Panc1 (cell line): ENCODE measurements at places on chromosomes 2 and 18. TPM values are rescaled to one million over a fixed set of nuclear protein-coding genes. Genes with fewer than 3 reads are reported as not detected.

The G6PC2 gene
- not detected for total RNA-seq

DNA sequence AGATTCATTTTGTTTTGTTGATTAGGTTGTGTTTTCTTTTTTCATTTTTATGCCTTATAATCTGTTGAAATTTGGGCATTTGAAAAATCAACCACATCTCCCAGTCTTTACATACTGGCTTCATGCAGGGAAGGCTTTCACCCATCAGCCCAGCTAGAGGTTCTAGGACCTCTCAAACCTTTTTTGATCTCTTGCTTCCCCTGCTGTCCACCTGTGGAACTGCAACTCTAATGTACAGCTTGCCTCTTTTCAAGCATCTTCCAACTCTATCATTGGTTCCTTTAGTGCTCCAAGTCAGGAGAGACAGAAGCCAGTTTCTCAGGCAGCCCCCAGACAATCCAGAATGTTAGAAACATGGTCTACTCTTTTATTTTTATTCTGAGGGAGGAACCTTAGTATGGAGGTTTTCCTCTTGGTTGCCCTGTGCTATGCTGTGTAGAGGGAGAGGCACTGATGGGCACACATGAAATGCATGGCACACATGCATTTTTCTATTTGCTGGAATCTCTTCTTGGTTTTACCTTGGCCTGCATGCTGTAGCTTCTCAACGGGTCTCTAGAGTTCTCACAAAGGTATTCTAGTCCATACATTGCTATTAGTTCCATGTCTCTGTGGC is 107.2 kb upstream of the L3MBTL4 start:
- peak; percentile 68 for DNase-seq
- no peaks in the 10 kb centered on the region for H3K27me3 ChIP-seq
- no peak overlapping the region for H3K27ac ChIP-seq
- H3K36me3 ChIP-seq = no peaks in the 10 kb centered on the region
- H3K4me3 ChIP-seq = no peak overlapping the region

DNA sequence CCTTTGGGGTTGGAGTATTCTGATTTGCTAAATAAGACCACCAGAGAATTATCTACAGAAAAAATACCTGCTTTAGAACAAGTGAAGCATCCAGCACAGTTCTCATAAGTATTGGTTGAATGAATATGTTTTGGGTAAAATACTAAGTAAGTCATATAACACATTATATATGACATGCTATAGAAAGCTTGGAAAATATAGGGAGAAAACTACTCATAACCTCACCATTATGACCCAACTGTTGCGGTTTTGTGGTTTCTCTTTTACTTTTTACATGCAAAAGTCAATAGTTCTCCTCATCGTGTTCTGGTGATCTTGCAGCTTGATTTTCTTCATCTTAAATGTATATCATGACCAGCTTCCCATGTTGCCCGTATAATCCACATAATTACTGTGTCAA is 66.2 kb downstream of the DIPK1C start:
- no peak for DNase-seq
- H3K27ac ChIP-seq = no peak overlapping the region
- no peak overlapping the region for H3K4me3 ChIP-seq
- peaks cover 25% of the 10 kb centered on the region for H3K27me3 ChIP-seq

The PPM1B gene
- 36.0 TPM for total RNA-seq

The ACADL gene
- total RNA-seq = not detected

The DYSF gene
- 0.31 TPM for total RNA-seq

- H3K27me3 ChIP-seq = no peaks in the 10 kb centered on the region
- no peak overlapping the region for H3K27ac ChIP-seq
- no peaks in the 10 kb centered on the region for H3K36me3 ChIP-seq
- DNase-seq = no peak
These were observed 587.5 kb downstream of the XIRP2 start for GRCh38 chr2:167475791-167476190.

- no peak overlapping the region for H3K4me3 ChIP-seq
- no peak overlapping the region for H3K27ac ChIP-seq
- DNase-seq = no peak
These were observed 64.5 kb upstream of the HDAC4 start for GRCh38 chr2:239465017-239466001.

GRCh38 chr2:223854741-223855140 is 17.4 kb upstream of the AP1S3 start:
- no peaks in the 10 kb centered on the region for H3K27me3 ChIP-seq
- H3K4me3 ChIP-seq = no peak overlapping the region
- peaks cover 2% of the 10 kb centered on the region; the same call in 1 of the 2 replicates for H3K4me1 ChIP-seq
- no peak overlapping the region for H3K27ac ChIP-seq

The ANKRD62 gene
- not detected for total RNA-seq

- no peak overlapping the region for H3K4me3 ChIP-seq
- H3K27ac ChIP-seq = no peak overlapping the region
- no peaks in the 10 kb centered on the region for H3K4me1 ChIP-seq
- DNase-seq = no peak
- no peaks in the 10 kb centered on the region for H3K36me3 ChIP-seq
These were observed 25.2 kb downstream of the IFIH1 start for GRCh38 chr2:162293122-162293786.

The CROCC2 gene
- 0.23 TPM for total RNA-seq

- no peaks in the 10 kb centered on the region for H3K27me3 ChIP-seq
- no peaks in the 10 kb centered on the region for H3K36me3 ChIP-seq
These were observed 60.2 kb upstream of the TXNDC2 start for GRCh38 chr18:9825571-9826073.

DNA sequence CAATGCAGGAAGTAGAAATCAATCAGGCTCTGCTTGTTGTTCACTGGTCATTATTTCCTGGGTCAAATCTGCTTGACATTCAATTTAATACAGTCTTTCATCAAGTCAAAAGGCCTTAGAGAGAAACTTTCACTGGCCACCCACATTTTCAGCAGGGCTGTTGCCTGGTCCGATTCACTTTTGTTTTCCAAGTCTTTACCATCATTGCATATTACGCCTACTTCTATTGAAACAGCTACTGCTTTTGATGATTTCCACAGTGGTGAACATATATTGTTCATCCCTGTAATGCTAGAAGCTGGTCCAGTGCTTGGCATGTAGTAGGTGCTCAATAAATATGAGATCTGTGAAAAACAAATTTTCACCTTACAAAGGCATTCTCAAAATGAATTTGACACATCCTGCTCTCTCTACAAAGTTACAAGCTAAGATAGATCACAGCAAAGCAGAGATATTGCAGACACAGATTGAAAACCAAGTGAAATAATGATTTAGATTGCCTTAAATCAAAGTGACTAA is 600.1 kb downstream of the ARHGAP15 start:
- no peak overlapping the region for H3K4me3 ChIP-seq
- H3K27ac ChIP-seq = no peak overlapping the region
- no peaks in the 10 kb centered on the region for H3K4me1 ChIP-seq
- no peaks in the 10 kb centered on the region; the same call in 1 of the 2 replicates for H3K36me3 ChIP-seq
- no peak for DNase-seq
- H3K27me3 ChIP-seq = no peaks in the 10 kb centered on the region

- no peak overlapping the region; the same call in 1 of the 2 replicates for H3K4me3 ChIP-seq
- DNase-seq = no peak
- H3K27ac ChIP-seq = 0 out of 2 replicates have a peak overlapping the region, but pooled peaks have one; percentile 15
- no peaks in the 10 kb centered on the region for H3K36me3 ChIP-seq
These were observed 124.8 kb upstream of the SLC39A10 start for GRCh38 chr2:195532255-195532627.

- no peak overlapping the region for H3K4me3 ChIP-seq
- H3K4me1 ChIP-seq = peaks cover 8% of the 10 kb centered on the region; the same call in 1 of the 2 replicates
- no peaks in the 10 kb centered on the region for H3K27me3 ChIP-seq
- DNase-seq = no peak
These were observed 35.6 kb downstream of the HK2 start for GRCh38 chr2:74869517-74869916.

DNA sequence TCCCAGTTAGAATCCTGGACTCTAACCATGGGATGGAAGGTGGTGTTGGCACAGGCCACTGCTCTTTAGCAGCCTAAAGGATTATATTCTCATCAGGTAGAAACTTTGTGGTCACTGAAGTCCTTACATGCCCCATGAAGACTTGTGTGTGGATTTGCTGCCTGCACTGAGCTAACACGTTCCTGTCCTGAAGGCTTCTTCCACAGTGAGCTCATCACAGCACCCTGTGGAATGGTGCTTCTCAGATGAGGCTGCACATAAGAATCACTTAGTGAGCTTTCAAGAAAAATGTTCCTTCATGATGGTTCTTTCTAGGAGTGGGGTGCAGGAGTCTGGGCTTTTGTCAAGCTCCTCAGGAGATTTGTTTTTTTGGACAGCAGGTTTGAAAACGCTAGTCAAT is 26.8 kb downstream of the STAMBP start:
- no peaks in the 10 kb centered on the region for H3K27me3 ChIP-seq
- no peak overlapping the region for H3K4me3 ChIP-seq
- peaks cover 13% of the 10 kb centered on the region for H3K36me3 ChIP-seq
- H3K4me1 ChIP-seq = no peaks in the 10 kb centered on the region
- H3K27ac ChIP-seq = no peak overlapping the region
- DNase-seq = no peak

- no peaks in the 10 kb centered on the region for H3K36me3 ChIP-seq
- H3K27me3 ChIP-seq = peaks cover 2% of the 10 kb centered on the region
- H3K4me3 ChIP-seq = no peak overlapping the region
- H3K4me1 ChIP-seq = no peaks in the 10 kb centered on the region
- H3K27ac ChIP-seq = no peak overlapping the region
These were observed 36.1 kb downstream of the BCL2 start for GRCh38 chr18:63283305-63284094.

The EN1 gene
- 0.26 TPM for total RNA-seq

DNA sequence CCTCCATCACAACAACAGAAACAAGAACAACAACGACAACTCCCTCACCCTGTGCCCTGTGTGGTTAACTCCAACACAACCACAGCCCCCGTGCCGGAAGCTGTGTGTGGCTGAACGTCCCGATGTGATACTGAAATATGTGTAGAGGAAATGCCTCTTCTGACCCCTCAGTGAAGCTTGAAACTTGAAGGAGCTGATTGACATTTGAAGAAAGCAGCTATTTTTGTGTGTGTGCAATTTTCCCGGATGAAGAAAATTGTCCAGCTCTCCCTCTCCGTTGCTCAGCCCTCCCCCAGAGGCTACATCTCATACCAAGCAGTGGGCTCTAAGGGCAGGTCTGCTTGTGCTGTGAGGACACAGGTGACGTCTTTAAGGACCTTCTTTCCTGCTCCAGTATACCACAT is 173.8 kb downstream of the ICOS start:
- H3K27me3 ChIP-seq = peaks cover 15% of the 10 kb centered on the region; the same call in 1 of the 2 replicates
- H3K27ac ChIP-seq = no peak overlapping the region
- no peaks in the 10 kb centered on the region for H3K4me1 ChIP-seq
- no peak for DNase-seq
- H3K36me3 ChIP-seq = no peaks in the 10 kb centered on the region
- H3K4me3 ChIP-seq = no peak overlapping the region

The HSBP1L1 gene
- total RNA-seq = 45.4 TPM

DNA sequence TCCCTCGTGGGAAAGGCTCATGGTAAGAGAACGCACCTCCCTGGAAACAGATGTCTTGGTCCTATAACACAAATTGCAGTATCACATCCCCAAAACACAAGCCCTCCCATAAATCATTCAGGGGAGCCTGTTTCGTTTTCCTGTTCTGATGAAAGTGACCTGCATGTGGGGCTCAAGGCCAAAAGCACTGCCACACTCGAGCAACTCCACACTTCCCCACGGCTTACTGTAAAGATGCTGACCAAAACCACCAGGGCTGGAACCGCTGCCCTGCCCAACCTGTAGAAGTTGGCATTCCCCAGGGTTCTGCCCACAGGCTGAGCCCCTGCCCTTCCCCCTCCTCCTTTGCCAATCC is 139.7 kb downstream of the BCL11A start:
- no peak for DNase-seq
- H3K27me3 ChIP-seq = peaks cover 2% of the 10 kb centered on the region; the same call in 1 of the 2 replicates
- no peaks in the 10 kb centered on the region for H3K36me3 ChIP-seq
- H3K4me3 ChIP-seq = no peak overlapping the region

- H3K4me3 ChIP-seq = no peak overlapping the region
- no peaks in the 10 kb centered on the region for H3K4me1 ChIP-seq
- no peaks in the 10 kb centered on the region for H3K36me3 ChIP-seq
- DNase-seq = no peak
- peaks cover 21% of the 10 kb centered on the region for H3K27me3 ChIP-seq
These were observed 336.6 kb upstream of the SALL3 start for GRCh38 chr18:78643004-78643403.

- H3K36me3 ChIP-seq = no peaks in the 10 kb centered on the region
- no peak for DNase-seq
- H3K4me1 ChIP-seq = no peaks in the 10 kb centered on the region
- H3K27me3 ChIP-seq = no peaks in the 10 kb centered on the region
These were observed 243.4 kb downstream of the ALPK2 start for GRCh38 chr18:58385472-58385871.

DNA sequence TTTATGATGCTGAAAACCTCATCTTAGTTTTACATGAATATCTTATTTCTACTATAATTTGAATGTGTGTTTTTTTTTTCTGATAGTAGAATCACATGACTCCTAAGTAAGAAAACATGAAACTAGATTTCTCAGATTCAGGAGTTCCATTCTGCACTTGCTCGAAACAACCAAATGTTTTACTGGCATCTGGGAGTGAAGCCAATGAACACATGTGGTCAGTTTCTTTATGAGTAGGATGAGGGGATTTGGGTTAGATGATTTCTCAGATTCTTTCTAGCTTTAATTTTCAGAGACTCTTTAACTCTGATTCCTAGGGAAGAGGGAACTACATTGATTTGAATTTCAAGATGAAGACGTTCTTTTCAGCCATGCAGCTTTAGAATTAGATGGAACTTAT is 225.0 kb upstream of the NT5C1B start:
- no peaks in the 10 kb centered on the region for H3K27me3 ChIP-seq
- H3K4me3 ChIP-seq = no peak overlapping the region
- no peak overlapping the region for H3K27ac ChIP-seq
- no peaks in the 10 kb centered on the region for H3K36me3 ChIP-seq
- H3K4me1 ChIP-seq = no peaks in the 10 kb centered on the region

DNA sequence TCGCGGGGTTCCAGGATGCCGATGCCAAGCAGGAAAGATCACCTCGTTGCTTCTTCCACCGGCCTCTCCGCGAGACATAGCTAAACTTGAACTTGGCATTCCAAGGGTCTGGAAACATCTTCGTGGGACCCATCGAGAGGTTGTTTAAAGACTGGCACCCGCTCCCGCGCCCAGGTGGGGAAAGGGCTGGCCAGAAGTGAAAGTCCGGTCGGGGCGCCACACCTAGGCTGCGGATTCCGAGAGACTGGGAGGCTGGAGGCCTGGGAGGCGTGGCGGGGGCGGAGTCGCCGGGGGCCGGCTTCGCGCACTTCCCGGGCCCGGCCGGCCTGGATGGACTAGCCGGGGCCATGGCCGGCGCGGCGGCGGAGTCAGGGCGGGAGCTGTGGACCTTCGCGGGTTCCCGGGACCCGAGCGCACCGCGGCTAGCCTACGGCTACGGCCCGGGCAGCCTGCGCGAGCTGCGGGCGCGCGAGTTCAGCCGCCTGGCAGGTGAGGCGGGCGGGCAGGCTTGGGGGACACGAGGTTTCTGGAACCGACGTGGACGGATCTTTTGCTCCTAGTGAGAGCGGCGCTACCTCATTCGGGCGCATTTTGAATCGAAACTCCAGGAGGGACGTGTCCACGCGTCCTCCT is at the start of gene MOCOS:
MOCOS (plus strand) TSS at position 305 of the 633 bp plus-strand sequence; CDS start at position 348, 43 bp downstream.
- no peak for DNase-seq
- H3K4me3 ChIP-seq = peak within 1 kb of the TSS; percentile 75
- no peaks in the 10 kb centered on the region for H3K36me3 ChIP-seq
- peak within 1 kb of the TSS; percentile 57 for H3K27ac ChIP-seq
